ENCODE measurements at places on chromosomes 7 and 10.
A peak's percentile ranks its signal among the peaks of the same experiment; 100 is the strongest.

GRCh38 chr10:79444199-79445119 lies 965 bp downstream of the ZCCHC24 start:
- peak; percentile 33 for DNase-seq

GRCh38 chr7:158760936-158761335 lies 56.3 kb upstream of the NCAPG2 start:
- DNase-seq: no peak

DNA sequence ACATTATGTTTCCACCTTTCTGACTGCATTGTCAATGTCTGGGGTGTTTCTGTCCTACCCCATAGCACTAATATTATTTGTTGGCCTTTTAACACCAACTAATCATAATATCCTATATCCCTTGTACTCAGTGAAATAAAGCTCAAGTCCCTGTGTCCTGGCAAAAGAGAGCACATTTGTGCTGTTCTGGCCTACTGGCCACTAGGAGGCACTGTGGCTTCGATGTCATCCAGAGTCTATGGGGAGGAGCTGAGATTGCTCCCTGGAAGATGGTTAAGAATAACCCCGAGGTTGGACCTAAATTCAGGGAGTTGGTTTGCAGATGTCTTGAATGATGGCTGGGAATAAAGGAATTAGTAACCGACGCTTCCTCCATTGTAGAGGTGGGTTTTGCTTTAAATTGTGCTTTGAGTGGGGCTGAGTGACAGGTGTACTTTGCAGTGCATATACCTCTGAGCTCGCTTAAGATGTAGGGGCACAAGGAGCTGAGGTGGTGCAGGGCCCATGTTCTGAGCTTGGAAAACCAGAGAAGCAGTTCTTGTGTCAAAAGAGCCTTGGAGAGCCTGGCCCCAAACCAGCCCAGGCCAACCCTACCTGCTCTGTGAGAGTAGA lies 191.2 kb upstream of the PRSS1 start:
- DNase-seq: peak; percentile 25

DNA sequence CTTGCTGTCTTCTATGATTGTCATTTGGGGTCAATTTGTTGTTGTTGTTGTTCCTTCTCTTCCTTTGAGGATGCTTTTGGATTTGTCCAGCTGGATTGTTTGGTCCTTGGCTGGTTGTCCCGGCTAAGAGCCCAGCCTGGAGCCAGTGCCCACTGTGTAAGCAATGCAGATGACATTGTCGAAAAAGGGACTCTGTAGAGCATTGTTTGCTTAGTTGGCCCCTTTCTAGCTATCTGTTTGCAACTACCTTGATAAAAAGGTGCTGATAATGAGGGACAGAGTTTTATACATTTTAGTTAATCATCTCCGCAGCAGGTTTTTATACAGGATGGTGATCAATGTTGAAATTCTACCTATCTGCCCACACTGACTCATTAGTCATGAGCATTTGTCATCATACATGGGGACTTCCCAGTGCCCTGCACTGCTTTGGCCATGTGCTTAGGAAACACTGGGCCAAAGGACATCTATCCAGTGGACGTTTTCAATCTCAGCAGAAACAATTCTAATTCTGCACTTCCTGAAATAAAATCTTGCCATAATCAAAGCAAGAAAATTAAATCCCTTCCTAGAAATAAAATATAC lies 311.9 kb downstream of the GRM8 start:
- no peak for DNase-seq

- DNase-seq: no peak
Measured at GRCh38 chr7:26329520-26330255, 38.0 kb downstream of the SNX10 start.

DNA sequence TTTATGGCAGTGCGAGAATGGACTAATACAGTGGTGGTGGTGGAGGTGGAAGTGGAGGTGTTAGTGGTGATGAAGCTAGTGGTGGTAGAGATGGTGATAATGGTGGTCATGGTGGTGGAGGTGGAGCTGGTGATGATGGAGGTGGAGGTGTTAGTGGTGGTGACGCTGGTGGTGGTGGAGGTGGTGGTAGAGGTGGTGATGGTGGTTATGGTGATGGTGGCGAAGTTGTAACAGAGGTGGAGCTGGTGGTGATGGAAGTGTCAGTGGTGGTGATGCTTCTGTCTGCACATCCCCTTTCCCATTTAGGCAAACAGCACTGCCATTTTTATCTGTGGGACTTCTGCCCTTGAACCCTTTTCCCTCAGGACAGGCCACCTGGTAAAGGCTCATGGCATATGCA lies 7.4 kb upstream of the PTPRN2 start:
- no peak for DNase-seq

DNA sequence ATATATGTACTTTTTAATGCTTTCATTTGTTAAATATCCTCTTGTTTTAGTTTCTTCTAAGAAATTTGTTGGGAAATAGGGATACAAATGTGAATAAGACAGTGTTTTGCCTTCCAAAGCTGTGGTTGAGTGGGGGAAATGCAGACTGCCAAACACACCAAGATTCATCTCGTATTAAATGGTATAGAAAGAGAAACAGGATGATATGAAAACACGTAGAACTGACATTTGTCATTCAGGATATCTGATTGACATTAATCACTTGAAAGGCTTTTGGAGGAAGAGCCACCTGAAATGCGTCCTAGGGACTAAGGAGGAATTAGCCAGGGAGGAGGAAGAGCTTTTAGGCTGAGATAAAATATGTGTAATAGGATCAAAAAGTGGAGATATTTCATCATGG lies 287.4 kb upstream of the SEMA3C start:
- DNase-seq: no peak

GRCh38 chr10:58399410-58399809 lies 14.2 kb downstream of the TFAM start:
- DNase-seq: no peak

- DNase-seq: no peak
Measured at GRCh38 chr10:127577376-127578258, 28.5 kb downstream of the NPS start.

- no peak for DNase-seq
Measured at GRCh38 chr10:79168210-79168609, 99.4 kb downstream of the ZMIZ1 start.

- DNase-seq: no peak
Measured at GRCh38 chr10:131799429-131799828, 101.4 kb upstream of the PPP2R2D start.

DNA sequence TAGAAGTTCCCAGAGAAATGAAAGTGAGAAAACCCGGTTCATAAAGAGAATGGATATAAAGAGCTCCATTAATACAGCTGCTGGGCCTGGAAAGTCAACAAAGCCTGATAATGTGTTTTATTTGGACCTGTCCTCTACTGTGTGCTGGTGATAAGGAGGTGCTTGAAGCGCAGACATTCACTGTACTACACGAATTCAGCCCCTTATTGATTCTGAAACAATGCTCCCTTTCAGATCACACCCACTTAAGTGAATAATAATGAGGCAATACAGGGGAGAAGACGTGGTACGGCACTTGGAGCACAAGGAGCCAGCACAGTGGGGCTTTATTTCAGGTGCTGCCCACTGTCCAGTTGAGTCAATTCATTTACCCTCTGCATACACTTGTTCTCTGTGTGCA lies 260.8 kb downstream of the FGFR2 start:
- DNase-seq: no peak

- no peak for DNase-seq
Measured at GRCh38 chr7:46583656-46584055, 662.6 kb upstream of the IGFBP3 start.

GRCh38 chr10:43421519-43421918 lies 12.5 kb upstream of the HNRNPF start:
- no peak for DNase-seq
